KBM-7 (cell line): ENCODE measurements at places on chromosomes 3 and 15.
A peak's percentile ranks its signal among the peaks of the same experiment; 100 is the strongest.

DNA sequence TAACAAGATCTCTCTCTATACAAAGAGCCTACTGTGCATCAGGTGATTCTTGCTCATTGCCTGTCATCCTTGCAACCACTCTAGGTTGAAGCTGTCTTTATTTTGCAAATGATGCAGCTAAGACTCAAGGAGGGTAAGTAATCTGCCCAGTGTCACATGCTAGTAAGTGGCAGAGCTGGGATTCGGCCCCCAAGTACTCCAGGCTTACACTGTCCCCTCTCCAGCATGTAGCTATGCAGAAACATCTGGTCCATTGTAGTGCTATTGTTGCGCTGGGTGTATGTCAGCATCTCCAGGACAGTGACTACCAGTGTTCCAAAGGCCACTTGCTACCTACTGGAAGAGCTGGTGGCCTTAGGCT is 248.9 kb downstream of the SLCO3A1 start:
- no peak for DNase-seq

DNA sequence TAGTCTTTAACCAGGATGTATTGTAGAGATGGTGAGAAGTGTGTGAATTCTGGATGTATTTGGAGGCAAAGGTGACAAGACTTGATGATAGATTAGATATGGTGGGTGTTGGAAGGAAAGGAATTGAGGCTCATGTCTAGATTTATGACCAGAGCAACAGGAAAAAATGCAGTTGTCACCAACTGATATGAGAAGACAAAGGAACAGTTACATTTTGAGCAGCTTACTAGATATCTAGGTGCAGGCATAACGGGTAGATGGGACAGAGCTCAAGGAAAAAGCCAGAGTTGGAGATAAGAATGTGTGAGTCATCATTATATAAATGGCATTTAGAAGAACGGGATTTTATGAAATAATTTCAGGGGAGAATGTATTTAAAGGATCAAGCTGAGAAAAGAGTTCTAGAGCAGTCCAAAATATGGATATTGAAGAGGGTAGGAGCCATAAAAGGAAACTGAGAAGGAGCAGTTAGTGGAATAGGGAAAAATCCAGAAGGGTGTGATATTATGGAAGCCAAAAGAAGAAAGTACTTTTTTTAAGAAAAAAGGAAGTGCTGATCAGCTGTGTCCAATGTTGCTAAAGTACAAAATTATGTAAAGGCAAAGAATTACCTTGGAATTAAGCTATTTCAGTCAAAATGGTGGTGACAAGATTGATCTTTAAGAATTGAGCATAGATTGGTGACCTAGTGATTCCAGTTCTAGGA is 262.5 kb downstream of the CGGBP1 start:
- DNase-seq = no peak

DNA sequence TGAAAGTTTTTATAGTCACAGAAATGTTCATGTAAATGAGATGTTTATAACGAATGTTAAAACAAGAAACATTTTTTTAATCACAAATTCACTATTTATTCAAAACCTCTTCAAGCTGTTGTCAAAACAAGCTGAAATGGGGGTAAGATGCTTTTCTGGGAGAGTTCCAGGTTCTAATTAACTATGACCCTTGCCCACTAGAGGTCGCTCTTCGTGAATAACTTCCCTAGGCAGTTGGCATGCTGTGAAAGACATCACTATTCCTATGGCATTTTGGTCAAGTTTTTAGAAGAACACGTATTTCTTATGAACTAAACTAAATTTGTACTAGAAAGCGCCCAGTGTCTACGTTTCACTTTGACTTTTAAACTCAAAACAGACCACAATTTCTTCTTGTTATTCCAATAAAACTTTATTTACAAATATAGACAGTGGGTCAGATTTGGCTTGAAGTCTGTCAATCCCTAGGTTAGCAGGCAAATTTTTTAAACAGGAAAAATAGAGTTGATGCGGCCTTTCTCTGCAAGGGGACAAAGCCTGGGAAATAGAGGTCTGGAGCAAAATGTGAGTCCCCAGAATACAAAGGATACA is 62.8 kb upstream of the CMTM8 start:
- DNase-seq = peak; percentile 82

- no peak for DNase-seq
These were observed 151.9 kb downstream of the RBPMS2 start for GRCh38 chr15:64623347-64623996.

DNA sequence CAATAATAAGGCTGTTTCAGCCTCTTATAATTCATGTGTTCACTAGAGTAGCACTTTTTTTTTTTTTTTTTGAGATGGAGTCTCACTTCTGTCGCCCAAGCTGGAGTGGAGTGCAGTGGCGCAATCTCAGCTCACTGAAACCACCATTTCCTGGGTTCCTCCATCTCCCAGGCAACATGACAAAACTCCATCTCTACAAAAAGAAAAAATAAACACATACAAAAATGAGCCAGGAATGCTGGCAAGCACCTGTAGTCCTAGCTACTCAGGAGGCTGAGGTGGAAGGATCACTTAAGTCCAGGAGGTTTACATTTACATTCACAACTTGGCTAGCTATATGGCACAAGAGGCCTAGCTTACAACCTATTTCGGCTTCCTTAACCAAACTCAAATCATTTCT is 6.8 kb downstream of the USP4 start:
- DNase-seq = no peak

- no peak for DNase-seq
These were observed 33.0 kb downstream of the RBPMS2 start for GRCh38 chr15:64742385-64742784.

DNA sequence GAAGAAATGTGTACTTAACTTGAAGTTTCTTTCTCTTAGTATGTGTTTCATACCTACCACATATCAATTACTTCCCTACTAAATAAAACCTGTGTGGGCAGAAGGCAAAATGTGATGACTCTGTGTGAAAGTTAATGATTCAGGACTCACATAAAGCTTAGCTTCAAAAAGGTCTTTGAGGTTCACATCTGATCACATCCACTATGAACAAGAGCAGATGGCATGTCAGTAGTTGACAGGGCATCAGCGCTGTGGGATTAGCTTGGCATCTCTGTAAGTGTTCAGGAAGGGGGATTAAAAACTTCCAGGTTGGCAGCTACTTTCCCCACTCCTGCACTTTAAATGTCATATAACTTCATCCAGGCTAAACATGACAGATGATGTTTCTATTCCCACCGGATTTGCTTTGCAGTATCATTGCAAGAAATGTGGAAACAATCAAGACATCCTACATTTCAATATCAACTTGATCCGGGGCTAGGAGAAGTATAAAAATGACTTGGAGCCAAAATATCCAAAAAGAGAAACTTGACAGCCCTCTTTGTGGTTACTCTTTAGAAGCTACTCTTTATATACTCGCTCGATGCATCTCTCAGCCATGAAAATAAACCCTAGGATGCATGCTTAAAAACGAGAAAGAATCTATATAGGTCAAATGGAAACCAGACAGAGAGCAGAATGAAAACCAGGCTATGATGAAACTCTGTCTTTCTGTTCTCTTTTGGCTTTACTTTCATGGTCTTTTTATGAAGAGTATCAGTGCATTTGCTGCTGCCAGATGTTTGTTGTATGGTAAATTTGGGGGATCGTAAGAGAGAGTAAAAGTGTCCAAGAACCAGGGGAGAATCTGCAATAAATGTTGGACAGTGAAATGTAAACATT is 273.1 kb upstream of the ALCAM start:
- no peak for DNase-seq

GRCh38 chr15:63093486-63094205 is 28.0 kb upstream of the LACTB start:
- peak; percentile 93 for DNase-seq

DNA sequence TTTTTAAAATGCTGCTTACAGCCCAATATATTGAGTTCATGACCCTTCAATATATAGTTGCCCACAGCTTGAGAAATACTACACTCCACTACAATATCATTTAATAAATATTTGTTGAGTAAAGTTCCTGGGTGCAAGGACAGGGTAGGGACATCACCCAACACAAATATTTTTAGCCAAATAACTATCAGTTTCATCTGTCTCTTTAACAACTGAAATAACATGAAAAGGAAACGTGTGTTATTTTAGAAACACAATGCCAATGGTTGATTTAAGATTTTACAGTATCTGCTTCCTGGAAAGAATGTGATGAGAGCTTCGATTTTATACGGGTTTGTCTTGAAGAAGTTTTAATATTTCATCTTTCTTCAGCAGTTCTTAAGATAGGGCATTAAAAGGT is 67.7 kb upstream of the CDV3 start:
- no peak for DNase-seq

DNA sequence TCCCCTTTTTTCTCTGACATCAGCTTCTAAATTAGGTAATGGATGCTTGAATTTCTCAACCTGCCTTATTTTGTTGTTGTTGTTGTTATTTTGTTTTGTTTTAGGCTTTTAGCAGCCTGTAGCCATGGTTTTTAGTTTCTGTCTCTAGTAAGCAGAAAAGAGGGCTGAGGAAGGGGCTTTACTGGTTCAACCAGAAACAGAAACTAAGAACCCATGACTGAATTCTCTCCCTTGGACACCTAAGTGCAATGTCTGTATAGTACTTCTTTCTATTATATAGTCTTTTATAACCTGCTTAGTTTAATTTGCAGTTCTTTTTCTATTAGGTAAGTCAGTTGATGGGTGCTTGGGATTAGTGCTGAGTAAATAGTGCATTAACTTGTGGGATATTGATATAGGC is 129.0 kb downstream of the BBX start:
- DNase-seq = no peak

DNA sequence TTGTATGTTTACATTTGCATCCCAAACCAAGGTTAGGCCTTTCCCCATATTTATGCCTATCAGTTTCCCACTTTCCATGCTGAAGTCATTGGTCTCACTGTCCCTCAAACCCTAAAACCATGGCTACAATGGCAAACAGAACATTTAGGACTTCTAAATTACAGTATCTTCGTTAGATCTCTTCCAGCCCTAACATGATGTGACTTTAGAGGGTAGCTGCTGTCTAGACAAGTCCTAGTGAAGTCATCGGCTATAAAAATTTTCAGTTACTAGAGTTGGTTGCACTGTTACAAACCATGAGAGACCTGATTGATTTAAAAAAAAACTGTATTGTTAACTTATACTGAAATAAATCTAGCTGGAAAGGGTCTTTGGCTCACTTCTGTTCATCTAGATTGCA is 54.6 kb downstream of the TM4SF4 start:
- no peak for DNase-seq

- DNase-seq = no peak
These were observed 540.2 kb downstream of the NAALADL2 start for GRCh38 chr3:175399156-175399840.

DNA sequence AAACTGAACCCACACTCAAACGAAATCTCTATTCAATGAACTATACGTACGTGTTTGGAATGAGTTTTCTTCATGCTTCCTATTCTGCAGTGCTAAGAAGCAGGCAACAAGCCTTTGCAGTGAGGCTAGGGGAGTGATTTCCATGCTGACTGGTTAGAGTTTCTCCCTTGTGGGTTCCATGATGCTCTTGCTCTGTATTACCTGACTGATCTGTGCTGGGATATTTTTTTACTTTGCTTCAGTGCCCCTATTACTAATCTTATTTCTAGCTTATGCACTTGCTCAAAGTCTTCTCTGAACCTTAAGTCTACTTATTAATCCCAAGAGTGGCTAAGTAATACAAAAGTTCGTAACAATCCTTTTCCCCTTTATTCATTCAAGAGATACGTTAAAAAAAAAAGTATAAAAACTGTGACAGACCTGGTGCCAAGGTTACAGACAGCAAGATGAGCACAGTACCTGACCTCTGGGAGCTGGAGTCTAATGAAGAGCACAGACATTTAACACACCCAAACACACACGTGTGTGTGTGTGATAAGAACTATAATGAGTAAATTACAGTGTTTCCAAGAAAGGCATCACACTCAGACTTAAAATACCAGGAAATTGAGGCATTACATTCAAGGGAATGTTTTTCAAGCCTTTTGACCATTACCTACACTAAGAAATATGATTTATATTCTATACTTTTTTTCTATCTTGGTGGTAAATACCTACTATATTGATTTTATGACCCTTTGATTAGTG is 50.5 kb upstream of the FBN1 start:
- no peak for DNase-seq

DNA sequence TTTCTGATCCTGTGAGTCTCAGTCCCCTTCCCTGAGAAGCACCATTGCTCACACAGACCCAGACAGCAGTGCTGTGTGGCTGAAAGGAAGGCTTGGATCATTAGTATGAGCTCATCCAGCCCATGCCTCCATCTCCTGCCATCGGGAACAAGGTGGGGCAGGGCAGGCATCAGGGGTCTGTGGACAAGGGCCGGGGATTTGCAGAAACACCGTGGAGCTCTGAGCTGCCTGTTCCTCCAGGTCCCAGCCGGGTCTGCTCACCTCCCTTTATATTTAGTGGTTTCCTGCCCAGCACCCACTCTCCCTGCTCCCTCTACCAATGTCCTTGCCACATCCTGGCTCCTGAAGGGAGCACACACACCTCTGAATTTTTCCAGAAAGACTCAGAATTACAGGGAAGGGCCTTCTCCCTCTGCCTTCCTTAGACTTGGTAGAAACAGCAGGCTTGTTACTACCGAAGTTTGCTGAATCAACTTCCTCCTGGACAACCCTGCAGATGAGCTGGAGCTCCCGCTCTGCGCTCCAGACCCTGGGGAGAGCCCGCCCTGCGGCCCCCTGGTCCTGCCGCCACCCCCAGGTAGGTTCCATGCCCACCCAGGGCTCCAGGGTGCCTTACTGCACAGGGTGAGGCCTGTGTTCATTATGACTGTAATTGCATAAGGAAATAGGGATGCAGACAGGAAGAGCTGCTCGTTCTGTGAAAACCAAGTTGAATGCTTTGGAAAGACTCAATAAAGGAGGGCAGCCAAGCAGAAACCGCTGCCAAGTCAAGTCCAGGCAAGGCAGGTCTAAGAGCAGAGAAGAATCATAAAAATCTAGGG is 128.1 kb downstream of the NSMCE3 start:
- DNase-seq = no peak

DNA sequence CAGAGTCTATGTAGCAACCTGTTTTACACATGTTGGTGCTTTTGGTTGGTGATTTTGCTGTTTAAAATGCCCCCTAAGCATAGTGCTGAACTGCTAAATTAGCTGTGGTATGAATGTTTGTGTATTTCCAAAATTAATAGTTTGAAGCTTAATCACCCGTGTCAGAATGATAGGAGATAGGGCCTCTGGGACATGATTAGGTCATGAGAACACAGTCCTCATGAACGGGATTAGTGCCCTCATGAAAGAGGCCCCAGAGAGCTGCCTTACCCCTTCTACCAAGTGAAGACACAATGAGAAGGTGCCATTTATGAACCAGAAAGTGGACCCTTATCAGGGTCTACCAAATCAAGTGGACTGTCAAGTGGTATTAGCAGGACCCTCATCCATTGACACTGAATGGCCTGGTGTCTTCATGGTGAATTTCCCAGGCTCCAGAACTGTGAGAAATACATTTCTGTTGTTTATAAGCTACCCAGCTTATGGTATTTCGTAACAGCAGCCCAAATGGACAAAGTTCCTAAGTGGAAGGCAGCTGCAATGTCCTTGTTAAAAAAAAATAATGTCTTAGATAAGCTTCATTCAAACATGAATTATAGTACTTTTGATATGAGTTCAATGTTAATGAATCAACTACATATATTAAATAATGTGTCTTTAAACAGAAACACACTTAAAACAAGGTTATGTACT is 37.7 kb upstream of the FRMD4B start:
- no peak for DNase-seq

GRCh38 chr3:171672124-171672523 is 138.2 kb downstream of the PLD1 start:
- no peak for DNase-seq

GRCh38 chr3:40237889-40238571 is 71.5 kb upstream of the EIF1B start:
- no peak for DNase-seq

- no peak for DNase-seq
These were observed 324.5 kb upstream of the ROBO2 start for GRCh38 chr3:76715426-76715825.

GRCh38 chr3:128557531-128558280 is 64.7 kb upstream of the GATA2 start:
- no peak for DNase-seq
